ENCODE measurements at places on chromosomes 1 and 21.

- DNase-seq, result no peak
Measured at GRCh38 chr1:79791488-79792218, 785.1 kb upstream of the ADGRL4 start.

- no peak for DNase-seq
Measured at GRCh38 chr1:99270646-99271045, 6.4 kb downstream of the PLPPR4 start.

DNA sequence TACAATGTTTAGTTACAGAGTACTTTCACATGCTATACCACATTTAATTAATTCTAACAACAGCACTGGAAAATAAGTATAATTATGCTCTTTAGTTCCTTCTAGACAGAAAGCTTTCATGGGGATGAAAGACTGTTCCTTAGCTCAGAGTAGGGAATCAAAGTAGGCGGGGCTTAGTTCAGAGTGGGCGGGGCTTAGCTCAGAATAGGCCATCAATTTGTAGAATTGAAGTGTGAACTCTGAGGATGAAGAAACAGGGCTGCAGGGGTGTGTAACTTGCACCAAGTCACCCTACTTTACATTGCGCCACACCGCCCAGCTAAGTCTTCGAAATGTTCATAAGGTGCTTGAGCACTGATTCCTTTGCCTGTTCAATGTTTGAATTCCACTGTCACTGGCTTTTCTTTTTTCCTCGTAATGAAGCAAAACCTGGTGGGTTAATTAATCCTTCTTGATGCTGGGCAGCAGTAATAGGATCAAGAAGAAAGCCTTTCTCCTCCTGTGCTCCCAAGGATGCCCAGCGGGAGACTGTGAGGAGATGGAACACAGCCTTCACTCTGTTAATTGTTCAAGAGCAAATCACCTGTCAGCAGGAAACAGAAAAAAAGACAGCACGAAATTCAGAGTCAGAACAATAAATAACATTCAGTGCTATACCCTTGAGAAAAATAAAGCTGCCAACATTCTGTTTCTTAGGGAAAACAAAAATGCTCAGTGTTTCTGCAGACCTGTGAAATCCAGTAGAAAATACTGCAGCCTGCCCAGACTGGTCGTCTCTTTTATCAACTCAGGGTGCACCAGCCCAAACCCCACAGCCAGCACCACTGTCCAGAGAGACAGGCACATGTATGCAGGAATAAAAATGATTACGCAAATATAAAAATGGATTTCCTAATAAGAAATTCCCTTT, 66.5 kb upstream of the CAMK1G start:
- DNase-seq, result no peak

- DNase-seq, result no peak
Measured at GRCh38 chr1:47434051-47434842, 3.6 kb upstream of the FOXD2 start.

- no peak for DNase-seq
Measured at GRCh38 chr1:63675420-63675931, 82.3 kb downstream of the PGM1 start.

DNA sequence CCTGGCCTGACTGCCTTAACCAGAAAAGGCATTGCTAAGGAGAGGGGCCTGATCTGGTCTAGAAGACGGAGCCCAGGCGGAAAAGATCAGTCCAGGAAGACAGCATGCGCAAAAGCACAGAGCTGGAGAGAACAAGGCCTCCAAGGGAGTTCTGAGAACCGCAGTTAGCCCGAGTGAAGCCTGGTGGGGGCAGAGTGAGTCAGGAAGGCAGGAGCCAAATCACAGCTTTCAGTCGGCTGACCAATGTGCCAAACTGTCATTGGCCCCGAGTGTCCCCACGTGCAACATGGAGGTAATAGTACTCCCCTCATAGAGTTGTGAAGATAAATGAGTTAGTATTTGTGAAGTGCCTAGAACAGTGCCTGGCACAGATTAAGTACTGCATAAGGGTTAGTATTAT, 1.2 kb upstream of the TSPAN2 start:
- no peak for DNase-seq

DNA sequence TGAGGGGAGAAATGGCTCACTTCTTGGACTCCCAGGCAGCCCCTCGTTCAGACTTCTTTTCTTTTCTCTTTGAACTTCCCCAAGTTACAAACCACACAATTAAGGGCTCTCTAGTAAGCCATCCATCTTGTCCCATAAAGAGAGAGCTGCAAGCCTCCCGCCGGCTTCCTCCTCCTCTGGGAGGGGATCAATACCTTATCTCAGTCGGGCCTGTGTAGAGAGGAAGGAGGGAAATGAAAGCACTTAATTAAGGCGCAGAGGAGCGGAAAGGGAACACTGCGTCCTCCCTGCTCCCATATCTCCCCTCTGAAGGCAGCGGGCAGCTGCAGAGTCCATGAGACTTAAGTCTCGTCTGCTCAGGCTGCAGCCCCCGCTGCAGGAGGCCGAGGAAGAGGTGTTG, 112.6 kb upstream of the CSF3R start:
- DNase-seq, result no peak

GRCh38 chr1:239112101-239112935, 274.1 kb upstream of the CHRM3 start:
- DNase-seq, result no peak

DNA sequence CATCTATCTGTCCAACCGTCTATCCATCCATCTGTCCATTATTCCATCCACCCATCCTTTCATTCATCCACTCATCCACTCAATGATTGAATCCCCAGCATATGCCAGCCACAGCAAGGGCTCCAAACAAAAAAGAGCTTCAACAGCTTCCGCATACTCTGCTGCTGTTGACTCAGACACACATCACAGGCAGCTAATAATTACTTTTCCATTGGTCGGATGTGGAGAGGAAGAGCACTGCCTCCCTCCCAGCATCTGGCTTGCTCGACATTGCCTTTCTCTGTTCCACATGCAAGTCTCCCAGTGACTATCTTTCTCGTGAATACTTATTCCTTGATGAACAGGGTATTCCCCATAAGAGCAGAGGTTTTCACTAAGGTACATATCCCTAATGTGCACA, 176.5 kb downstream of the HIVEP3 start:
- no peak for DNase-seq

GRCh38 chr1:159965263-159965662, 11.2 kb upstream of the SLAMF9 start:
- DNase-seq, result no peak

GRCh38 chr1:176752505-176752904, 289.5 kb downstream of the PAPPA2 start:
- DNase-seq, result no peak
